ENCODE measurements at places on chromosomes 3 and 15.
A peak's percentile ranks its signal among the peaks of the same experiment; 100 is the strongest.

- peak; percentile 84 for DNase-seq
Observed at GRCh38 chr3:101561630-101562328, at the start of gene TRMT10C. TSS of gene TRMT10C (plus strand) at chr3:101561868. CDS start at chr3:101564782, 2,914 bp downstream.

DNA sequence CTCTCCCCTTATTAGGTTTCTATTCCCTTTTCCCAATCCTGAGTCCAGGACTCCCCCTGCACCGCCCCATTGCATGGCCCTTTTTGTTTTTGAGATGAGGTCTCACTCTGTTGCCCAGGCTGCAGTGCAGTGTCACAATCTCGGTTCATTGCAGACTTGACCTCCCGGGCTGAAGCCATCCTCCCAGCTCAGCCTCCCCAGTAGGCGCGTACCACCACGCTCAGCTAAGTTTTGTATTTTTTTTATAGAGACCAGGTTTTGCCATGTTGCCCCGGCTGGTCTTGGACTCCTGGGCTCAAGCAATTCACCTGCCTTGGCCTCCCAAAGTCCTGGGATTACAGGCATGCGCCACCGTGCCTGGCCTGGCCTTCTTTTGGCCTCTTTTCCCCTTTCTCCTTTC, 29.3 kb downstream of the PDIA5 start:
- DNase-seq, result no peak

DNA sequence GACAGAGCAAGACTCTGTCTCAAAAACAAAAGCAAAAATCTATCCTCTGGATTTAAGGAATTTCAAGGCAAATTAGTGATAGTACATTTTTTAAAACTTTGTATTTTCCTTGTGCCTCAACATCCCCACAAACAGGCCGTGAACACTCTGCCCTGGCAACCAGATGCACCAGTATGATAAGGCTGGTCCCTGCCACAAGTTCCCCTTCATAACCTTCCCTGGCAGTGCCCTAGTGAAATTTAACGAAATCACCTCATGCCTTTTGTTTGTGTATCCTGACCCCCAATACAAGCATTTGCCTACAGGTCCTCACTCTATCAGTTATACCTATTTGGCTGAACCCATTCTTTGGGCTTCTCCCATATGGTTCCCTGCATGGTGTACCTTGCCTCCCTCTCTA, 107.4 kb upstream of the FLNB start:
- DNase-seq, result no peak

GRCh38 chr3:32719335-32719734, 34.3 kb downstream of the CNOT10 start:
- DNase-seq, result no peak

DNA sequence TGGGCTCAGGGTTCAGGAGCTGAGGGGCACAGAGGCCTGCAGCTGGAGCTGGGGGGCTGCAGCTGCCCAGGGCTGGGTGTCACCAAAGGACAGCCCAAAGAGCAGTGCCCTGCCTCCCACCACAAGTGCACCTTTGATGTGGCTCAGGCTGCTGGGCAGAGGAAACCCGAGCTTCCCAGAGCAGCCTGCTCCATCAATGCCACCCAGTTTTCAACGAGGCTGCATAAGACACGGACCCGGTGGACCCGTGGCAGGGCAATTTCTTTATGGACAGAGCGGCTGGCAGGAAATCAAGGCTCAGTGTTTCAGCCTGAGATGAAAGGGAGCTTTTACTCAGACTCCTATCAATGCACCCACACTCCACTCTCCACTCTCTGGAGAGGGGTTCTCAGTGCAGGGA, 18.7 kb downstream of the SEMA5B start:
- no peak for DNase-seq

DNA sequence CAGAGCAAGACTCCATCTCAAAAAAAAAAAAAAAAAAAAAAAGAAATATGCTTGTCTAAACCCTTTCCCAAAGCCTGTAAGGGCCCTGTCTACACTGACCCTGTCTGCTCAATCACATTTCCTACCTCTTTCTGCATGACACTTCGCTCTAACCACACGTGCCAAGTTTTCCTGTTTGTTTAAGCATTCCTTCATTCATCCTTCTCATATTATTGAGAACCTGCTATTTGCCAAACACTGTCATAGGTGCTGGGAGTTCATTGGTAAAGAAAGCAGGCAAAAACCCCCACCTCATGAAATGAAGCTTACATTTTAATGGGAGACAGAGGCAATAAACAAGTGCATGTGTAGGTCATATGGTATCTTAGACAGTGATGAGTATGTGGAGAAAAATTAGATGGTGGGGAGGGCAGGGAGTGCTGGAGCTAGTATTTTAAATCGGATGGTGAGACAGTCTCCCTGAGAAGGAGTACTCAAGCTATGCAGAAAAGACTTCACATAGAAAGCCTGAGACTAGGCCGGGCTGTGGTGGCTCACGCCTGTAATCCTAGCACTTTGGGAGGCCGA, 48.0 kb downstream of the B3GNT5 start:
- DNase-seq, result no peak

GRCh38 chr15:50318697-50319096, 36.3 kb downstream of the GABPB1 start:
- no peak for DNase-seq

DNA sequence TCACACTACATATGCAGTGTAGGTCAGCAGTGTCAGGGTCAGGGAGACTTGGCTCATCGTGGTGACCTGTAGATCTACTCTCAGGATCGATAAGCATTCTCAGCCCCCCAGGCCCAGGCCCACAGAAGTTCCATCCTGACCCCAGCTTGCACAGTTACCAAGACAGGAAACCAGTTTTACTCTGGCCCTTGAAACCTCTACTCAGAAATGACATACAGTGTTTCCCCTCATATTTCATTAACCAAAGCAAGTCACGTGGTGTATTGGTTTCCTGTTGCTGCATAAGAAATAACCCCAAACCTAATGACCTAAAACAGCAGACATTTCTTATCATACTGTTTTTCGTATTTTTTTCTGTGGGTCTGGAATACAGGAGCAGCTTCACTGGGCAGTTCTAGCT, 242.2 kb downstream of the SLCO3A1 start:
- no peak for DNase-seq

GRCh38 chr15:89802986-89803824, 11.4 kb downstream of the ANPEP start:
- DNase-seq, result no peak

DNA sequence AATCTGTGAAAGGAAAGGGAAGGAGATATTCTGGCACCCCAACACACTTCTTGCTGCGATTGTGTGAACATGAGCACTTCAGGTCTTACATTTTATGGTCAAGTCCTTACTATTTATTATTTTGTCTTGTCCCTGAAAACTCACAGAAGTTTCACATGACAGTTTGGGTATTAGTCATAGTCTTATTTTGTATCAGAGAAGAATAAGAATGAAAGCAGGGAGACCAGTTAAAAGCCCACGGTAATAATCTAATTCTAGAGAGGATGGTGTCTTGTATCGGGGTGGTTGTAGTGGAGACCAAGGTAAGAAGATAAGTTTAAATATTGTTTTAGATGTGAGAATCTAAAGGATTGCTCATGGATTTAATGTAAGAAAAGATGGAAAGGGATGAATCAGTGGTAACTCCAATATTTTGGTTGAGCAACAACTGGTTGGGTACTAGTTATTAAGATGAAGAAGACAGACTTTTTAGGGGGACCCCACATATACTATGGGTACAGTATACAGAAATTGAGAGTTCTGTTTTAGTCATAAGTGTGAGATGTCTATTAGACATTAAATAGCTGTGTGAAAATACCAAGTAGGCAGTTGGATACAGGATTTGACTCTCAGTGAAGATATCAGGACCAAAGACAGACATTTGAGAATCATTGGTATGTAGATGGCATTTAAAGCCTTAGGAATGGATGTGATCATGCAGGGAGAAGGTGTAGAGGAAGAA, 227.6 kb downstream of the MFSD1 start:
- no peak for DNase-seq

DNA sequence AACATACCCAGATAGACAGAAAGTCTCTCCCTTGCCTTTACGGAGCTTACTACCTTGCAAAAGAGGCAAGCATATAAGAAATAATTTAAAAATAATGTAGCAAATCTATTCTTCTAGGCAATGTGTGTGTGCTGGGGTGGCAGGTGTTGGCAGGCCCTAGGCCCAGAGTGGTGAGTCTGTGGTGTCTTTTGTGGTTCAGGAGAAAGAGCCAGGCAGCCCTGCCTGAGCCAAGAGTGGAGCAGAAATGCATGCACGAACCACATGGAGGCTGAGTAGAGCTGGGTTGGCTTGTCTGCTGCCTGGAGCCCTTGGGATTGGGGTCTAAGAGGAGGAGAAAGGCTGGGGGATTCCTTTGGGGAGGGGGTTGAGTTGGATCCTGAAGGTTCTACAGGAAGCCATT, 70.2 kb upstream of the MYZAP start:
- DNase-seq, result no peak

DNA sequence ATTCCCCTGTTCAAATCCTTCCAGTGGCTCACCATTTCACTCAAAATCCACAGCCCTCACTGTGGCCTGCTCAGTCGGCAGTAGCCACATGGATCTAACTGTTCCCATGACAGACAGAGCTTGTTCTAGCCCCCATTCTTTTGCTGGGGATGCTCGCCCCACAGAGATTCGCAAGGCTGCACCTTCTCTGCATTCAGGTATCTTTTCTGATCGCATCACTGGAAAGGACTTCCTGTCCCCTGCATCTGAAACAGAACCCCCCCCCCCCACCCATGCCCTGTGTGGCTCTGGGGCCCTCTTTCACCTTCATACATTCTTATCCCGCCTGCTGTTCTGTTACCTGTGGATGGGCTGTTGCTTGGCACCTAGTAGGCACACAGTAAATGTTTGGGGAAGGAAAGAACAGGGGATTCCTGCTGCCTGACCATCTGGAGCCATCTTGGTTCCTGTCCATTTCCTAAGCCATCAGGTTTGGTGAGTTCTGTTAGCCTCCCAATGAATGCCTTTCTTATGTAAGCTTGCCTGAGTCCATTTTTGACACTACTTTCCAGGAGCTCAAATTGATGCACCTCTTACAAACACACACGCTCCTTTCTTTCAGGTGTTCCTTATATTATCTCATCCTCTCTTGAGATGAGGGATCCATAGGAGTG, 42.9 kb upstream of the PGPEP1L start:
- DNase-seq, result no peak

- no peak for DNase-seq
Observed at GRCh38 chr3:184531626-184532280, 29.8 kb upstream of the EPHB3 start.

DNA sequence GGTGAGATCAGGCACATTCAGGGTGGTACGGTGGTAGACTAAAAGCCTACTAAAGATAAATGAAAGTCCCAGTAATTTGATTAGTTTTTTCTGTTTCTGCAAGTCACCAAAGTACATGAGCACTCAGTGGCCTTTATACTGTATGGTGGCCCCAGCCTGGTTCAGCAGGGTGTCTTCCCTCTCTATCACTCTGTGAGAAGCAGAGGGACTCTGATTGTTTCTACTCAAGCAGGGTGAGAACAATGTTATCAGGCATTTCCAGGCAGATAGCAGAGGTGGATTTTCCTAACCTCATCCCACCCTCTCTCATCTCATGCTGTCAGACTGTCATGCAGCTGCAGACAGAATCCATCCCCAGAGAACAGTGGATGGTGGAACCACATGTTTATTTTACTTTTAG, 71.5 kb upstream of the BFSP2 start:
- no peak for DNase-seq

- no peak for DNase-seq
Observed at GRCh38 chr3:114310695-114311094, 16.9 kb downstream of the TIGIT start.

GRCh38 chr3:110727056-110727455, 344.6 kb upstream of the NECTIN3 start:
- no peak for DNase-seq

DNA sequence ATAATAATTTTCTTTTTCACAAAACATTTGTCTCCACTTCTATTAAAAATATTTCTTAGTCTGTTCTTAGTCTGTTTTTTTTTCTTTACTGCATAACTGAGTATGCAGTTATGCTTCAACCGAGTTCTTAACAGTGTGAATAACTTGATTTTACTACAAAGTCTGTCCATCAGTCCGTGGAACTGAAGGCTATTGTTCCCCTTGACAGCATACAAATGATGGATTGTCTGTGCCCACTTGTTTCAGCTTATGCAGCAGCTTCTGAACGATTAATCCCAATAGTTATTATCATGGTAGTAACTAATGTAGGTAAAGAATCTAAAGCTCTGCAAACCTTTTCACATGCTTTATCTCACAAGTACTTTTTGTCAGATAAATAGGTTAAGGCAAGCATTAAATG, 150.7 kb downstream of the SSR3 start:
- DNase-seq, result no peak

DNA sequence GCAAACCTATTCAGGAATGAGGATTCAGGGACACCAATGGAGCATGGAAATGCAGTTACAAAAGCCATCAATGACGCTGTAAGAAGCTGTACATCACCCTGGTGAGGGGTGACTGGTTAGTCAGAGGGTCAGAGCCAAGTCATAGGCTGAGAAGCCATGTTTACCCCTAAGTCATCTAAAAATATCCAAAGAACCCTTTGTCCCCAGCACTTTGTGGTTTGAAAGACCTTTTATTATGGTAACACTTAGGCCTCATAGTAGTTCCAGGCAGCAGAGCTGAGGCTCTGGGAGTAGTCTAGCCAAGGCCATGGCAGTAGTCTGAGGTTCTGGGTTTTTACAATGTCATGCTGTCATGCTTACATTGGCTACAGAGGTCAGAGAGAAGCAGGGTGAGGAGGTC, 131.2 kb downstream of the CTNNB1 start:
- no peak for DNase-seq

GRCh38 chr15:39587096-39587721, 6.3 kb downstream of the THBS1 start:
- DNase-seq, result no peak

DNA sequence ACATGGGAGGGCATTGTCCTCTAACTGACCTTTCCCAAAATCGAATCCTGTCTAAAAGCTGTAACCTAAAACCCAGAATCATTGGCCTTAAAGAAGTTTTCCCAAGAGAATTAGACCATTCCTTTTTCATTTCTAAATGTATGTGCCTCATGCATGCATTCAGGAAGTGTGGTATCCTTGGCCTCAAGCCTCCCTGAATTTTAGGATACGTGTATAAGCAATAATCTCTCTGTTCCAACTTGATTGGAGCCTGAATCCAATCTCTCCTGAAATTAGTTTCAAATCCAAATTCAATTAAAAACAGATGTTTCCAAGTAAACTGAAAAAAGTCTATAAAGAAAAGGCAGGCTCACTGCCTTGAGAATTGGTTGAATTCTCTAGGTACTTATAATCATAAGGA, 86.0 kb upstream of the VEPH1 start:
- DNase-seq, result no peak

DNA sequence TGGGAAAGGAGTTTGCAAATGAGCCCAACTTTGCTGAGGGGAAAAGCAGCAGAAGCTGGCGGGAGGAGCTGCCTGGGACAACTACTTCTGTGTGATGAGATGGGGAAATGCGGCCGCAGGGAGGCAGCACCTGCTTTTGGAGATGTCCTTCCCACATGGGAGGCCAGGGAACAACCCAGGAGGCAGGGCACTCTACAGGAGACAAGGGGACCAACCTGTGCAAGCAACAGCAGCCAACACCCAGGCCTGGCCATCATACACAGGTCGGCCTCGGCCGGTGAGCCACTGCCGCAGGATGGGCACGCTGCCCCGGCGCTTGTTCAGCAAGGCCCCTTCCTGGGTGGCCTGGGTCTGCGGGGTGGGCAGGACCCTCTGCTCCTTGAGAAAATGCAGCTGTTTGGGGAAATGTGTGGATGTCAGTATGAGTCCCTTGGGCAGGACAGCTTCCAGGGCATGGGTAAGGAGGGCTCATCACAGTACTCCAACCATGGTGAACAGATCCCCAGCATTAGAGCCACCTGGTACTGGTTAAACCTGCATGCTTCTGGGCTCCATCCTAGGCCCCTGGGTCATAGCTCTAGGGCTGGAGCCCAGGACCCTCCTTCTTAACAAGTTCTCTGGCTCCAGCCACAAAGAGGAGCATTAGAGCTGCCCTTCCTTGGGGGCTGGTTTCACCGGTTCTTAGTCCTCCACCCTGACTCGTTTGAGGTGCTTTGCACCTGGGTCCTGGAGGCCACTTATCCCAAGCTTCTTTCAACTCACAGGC, 11.6 kb downstream of the EPB42 start:
- DNase-seq, result no peak
